ENCODE measurements at places on chromosomes 7 and 10.

GRCh38 chr10:21069278-21069677 lies 172.2 kb upstream of the NEBL start:
- no peak for DNase-seq

- no peak for DNase-seq
Measured at GRCh38 chr7:150431839-150432658, 18.4 kb upstream of the GIMAP8 start.

GRCh38 chr7:81684514-81685269 lies 85.2 kb downstream of the HGF start:
- no peak for DNase-seq

DNA sequence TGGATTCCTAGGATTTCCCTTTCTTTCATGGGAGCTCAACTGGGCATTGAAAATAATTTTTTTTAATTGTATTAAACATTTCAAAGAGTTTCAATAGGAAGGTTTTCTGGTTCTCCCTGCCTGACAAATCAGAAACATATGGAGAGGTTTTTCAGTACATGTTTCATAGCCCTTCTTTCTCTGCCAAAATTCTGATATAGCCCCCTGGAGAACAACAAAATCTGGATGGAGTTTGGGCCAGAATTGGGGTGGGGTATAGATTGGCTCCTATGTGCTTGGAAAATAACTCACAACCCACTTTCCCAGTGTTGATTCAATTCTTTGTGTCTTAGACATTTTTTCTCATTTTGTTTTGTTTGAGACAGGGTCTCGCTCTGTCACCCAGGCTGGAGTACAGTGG lies 24.6 kb upstream of the EIF4H start:
- DNase-seq, result no peak

DNA sequence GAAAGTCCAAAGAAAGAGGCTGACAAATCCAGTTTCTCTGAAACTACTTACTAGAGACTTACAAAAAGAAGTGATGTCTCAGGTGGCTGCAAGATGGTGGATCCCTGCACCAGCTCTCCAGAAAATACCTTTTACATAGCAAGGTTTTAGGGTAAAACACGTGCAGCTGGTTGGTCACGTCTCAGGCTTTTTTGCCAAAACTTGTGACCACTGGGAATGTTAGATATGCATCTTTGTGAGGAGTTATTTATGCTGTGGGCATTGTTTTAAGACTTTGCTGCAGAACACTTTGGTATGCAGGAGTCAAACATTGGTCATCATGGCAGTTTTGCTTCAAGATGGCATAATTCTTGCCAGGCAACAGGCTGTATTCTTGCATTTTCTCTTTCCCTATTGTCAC lies 1352.8 kb downstream of the REEP3 start:
- no peak for DNase-seq

DNA sequence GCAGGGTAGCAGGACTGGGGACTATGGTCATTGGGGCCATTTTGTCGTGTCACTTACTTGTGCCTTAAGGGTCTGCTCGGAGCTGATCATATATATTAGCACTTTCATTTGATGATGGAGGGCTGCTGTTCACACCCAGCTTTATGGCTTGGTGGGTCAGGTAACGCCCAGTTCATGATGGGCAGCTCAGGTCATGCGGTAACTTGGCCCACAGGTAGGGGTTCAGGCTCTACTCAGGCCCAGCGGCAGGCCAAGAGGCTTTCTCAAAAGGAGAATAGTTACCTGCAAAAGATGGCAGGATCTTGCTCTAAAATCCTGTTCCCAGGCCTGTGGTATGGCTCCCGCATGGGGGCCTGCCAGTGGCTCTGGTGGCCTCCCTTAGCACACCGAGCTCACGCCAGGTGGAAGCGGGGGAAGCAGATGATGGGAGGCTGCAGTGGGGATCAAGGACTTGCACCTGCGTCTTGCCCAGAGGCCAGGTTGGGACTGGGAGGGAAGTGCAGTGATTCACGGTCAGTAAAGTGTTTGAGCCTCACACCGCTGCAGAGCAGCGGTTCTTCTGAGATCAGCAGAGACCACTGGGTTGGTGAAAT lies 109.5 kb downstream of the ADCY1 start:
- no peak for DNase-seq

DNA sequence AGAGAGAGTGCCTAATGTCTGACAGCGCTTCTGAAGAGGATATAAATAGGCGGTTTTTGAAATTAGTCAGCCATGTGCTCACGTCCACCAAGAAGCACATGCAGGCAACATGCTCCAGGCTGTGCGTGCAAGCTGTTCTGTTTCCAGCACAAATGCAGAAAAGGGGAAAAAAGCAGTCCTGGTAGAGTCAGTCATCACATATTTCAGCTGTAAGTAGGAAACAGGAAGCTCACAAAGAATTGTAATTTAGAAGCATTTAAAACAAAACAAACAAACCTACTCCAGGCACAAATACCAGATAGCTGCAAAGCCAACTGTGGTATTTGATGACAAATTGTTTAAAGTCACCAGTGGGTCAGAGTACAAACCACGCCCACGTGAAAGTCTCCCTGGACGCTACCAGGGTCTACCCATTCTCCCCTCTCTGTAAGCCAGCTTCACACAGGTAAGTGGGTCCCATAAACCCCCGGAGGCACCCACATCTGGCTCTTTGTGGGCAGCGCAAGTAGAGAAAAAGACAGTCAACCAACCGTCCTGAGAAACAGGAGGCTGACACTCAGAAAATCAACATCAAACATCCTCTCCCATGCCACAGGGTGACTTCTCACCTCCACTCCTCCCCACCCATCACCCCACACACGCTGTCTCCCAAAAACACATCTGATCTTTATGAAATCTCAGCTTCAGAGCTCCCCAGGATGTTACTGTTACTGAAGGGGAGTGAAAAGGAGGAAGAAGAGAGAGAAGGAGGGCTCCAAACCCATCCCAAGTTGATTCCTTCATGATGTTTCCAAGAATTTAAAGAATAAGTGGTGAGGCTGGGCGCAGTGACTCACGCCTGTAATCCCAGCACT lies 186.4 kb downstream of the FAM107B start:
- peak; percentile 68 for DNase-seq

GRCh38 chr7:105044449-105045070 lies 30.6 kb downstream of the KMT2E start:
- no peak for DNase-seq

- DNase-seq, result no peak
Measured at GRCh38 chr7:13953368-13953767, 36.1 kb downstream of the ETV1 start.

DNA sequence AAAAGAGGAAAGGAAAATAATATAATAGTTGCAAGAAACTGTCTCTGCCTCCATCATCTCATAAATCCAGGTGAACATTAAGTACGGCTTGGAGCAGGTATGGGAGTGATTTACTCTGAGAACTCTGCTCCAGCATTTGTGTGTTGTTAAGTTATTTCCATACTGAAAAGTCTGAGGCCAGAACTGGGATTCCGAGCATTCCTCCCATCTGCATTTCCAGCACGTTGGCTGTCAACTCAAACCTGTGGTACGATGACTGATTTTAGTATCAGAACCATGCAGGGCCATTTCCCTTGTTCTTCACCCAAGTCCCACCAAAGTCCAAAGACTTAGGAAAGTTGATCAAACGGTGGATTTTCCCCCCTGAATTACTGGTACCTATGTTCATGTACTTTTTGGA lies 104.9 kb downstream of the CREB5 start:
- DNase-seq, result no peak

GRCh38 chr7:37371755-37372154 lies 76.9 kb downstream of the ELMO1 start:
- no peak for DNase-seq

DNA sequence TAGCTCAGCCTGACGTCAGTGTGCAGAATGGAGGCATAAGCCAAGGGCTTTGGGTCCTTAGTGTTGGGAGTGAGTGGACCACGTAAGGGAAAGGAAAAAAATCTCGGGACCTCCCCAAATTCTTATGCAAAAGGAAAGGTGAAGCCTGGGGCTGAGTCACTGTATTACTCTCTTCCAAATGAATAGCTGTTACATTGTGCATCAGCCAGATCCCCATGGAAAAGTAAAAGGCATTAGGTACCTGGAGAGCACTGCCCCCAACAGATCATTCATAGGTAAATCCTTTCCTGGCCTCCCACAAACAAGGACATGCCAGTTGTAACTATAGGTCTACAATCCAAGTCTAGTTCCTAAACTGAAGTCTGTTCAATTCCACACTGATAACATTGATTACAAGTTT lies 170.5 kb downstream of the C1GALT1 start:
- no peak for DNase-seq

- no peak for DNase-seq
Measured at GRCh38 chr7:50181081-50181480, 88.0 kb upstream of the ZPBP start.

DNA sequence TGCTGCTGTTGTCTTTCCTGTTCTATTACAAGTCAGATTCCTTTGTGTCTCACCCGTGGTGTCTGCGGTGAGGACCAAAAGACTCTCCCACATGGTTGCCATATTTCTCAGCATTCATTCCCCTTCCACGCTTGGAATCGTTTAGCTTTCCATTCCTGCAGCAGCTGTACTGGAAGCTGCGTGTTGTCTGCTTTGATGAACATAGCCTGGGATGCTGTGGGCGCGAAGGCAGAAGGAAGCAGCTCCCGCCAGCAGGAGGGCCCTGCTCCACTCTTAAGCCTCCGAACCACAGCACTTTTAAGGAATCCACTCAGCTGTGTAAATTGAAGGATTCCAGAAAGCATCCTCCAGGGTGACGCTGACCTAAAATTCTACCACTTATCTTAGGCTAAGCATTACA lies 303.6 kb upstream of the PITRM1 start:
- DNase-seq, result no peak

DNA sequence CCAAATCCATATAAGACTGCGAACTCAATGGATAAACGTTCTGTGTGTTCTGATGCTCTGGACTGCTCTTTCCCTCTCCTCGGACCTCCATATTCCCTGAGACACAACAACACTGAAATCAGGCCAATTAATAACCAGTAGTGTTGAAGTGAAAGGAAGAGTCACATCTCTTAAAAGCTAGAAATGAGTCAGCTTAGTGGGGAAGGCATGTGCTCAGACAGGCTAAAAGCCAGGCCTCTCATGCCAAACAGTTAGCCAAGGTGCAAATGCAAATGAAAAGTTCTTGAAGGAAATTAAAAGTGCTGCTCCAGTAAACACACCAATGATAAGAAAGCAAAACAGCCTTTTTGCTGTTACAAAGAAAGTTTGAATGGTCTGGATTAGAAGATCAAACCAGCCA lies 29.3 kb downstream of the TNS3 start:
- no peak for DNase-seq

- no peak for DNase-seq
Measured at GRCh38 chr10:94890264-94891022, 48.0 kb upstream of the CYP2C9 start.

DNA sequence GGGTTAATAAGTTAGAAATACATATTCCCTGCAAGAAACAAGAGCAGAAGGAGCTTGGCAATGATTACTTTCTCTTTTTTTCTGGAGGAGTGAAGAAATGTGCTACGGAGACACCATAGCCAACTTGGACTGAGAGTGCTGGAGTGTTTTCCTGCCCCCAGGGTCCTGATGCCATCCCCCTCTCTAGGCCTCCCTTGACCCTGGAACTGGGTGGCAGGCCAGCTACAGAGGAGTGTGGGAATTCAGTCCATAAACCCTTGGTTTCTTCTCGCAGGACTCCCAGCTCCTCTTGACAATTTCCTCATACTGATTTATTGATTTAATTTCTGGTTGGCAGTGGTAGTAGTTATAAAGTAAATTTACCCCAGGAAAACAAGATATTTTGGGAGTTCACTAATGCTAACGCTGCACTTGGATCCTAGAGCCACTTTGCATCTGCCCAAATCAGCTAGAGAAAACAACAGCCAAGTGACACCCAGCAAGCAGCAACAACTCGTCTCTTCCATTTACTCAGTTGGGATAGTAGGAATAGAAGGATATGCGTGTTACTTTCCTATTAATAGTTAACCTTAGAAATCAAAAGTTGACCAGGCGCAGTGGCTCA lies 76.4 kb upstream of the CELF2 start:
- no peak for DNase-seq

- no peak for DNase-seq
Measured at GRCh38 chr10:119252051-119252465, 44.7 kb downstream of the GRK5 start.

DNA sequence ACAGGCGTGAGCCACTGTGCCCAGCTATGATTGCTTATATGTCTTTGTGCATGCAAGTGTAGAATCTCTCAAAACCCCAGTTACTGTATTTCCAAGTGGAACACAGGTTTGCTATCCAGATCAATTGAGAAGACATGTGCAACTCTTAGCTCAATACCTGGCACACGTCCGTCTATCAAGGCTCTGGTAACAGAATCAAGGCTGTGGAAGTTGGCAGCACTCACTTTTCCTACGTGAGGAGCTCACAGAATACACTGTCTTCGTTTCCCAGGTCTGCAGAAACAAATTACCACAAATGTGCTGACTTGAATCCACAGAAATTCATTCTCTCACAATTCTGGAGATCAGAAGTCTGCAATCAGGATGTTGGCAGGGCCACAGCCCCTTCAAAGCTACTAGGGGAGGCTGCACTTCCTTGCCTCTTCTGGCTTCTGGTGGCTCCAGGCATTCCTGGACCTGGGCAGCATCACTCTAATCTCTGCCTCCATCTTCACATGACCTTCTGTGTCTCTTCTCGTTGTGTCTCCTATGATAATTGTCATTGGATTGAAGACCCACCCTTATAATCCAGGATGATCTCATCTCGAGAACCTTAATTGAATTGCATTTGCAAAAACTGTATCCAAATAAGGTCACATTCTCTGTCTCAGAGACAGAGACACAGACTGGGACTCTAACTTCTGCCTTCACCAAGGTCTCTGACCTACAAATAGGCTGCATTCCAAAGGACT lies 84.8 kb upstream of the C7orf33 start:
- no peak for DNase-seq

DNA sequence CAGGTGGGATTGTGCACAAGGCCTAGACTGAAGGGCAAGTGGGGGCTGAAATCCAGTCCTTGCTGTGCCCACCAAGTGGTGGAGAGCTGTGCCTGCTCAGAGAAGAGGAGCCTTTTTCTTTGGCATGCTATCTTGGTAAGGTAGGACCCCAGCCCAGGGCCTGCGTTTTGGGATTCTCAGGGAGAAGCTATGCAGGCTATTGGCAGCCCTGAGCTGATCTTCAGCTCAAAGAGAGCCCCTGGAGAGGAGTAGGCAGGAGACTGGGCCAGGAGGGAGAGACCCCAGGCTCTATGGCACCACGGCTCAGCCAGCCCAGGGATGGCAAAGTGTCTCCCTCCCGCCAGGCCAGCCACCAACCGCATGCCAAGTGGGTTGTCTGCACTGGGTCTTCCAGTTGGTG lies 119.2 kb upstream of the PCBD1 start:
- no peak for DNase-seq
